ENCODE measurements at places on chromosomes 13 and 19.

DNA sequence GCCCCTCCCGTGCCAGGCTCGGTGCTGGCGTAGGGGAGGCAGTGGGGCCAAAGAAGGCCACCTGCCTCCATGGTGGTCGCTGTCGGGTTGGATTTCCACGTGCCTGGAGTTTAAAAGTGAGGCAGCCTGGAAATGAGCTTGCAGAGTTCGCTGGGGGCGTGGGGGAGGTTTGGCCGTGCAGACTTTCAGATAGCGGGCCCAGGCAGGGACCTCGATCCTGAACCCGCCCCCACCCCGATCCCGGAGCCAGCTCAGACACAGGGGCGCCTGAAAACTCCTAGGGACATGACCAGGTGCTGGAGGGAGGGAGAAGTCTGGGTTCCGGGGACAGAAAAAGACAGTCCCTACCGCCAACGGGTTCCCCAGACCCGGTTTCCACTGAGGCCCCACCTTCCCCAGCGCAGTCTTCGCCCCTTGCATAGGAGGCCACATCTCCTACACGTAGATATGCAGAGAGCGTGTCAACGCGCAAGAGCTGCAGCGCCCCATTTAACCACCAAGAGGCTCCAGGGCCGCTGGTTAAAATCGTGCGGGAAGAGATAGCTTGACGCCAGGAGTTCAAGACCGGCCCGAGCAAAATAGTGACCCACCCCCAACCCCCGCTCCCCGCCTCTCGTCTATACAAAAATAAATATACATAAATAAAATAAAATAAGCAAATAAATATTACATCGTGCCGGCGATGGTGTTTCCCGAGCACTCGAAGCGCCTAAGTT, 8.5 kb downstream of the CCDC8 start:
- no peak for DNase-seq

DNA sequence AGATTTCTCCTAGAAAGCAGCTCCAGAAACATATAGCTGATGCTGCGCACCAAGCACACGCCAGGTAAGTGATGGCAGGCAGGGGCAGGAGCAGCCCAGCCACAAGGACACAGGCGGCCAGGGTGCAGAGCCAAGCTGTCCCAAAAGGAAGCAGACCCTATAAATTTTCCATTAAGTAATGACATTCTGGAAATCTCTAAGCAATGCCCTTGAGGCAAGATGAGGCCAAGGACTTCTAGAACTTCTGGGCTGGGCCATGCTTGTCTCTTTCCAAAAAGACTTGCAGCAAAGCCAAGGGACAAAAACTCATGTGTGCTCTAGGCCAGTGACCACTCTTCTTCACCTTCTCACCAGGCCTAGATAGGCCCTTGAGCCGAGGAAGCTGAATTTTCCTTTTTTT, 42.2 kb upstream of the EPHX3 start:
- no peak for DNase-seq

- DNase-seq = no peak
Measured at GRCh38 chr13:105703843-105704242, 831.6 kb downstream of the EFNB2 start.

- no peak for DNase-seq
Measured at GRCh38 chr19:41688098-41688497, at the start of gene CEACAM7. Gene CEACAM7 (minus strand): TSS chr19:41688270. CDS start chr19:41688165, 105 bp downstream.

GRCh38 chr13:37923236-37923635, 53.7 kb upstream of the TRPC4 start:
- DNase-seq = no peak

- no peak for DNase-seq
Measured at GRCh38 chr19:23800271-23800670, 41.6 kb upstream of the ZNF681 start.

GRCh38 chr13:20525144-20525600, 485 bp downstream of the CRYL1 start:
- no peak for DNase-seq

DNA sequence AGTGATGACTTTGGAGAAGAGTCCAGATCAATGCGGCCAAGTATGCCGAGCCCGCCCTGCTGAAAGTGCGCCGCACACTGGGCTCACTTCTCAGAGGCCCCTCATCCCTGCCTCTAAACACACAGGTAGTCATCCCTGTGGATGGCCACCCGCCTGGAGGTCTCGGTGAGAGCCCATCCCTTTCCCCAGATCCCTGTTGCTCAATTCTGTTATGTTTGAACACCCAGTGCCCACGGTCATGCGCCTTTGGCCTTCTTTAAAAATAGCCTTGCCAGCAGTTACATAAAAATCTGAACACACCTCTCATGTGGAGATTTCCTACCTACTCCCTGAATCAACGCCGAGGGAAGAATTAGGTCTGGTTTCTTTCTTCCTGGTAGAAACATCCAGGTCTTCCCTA, 11.9 kb downstream of the ELAVL1 start:
- no peak for DNase-seq

- DNase-seq = no peak
Measured at GRCh38 chr13:79097201-79097600, 308.9 kb downstream of the RBM26 start.

DNA sequence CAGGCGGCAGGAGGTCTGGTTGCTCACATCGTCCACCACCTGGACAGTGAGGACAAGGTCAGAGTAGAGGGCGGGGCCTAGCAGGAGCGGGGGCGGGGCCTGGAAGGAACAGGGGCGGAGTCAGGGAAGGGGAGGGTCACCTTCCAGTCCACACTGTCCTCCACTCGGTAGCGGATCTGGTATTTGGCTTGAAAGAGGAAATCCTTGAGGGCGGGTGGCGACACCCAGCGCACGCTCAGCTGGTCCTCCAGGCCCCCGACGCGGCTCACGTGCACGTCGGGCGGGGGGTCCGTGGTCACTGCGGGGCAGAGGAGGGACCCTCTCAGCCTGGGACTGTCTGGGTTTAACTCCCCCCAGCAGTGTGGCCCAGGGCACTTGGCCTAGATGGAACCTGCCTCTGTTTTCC, 8.2 kb downstream of the REX1BD start:
- DNase-seq = no peak

GRCh38 chr19:4891066-4891465, 11.6 kb downstream of the ARRDC5 start:
- DNase-seq = no peak

GRCh38 chr13:41568972-41569351, 111.6 kb downstream of the RGCC start:
- DNase-seq = no peak

DNA sequence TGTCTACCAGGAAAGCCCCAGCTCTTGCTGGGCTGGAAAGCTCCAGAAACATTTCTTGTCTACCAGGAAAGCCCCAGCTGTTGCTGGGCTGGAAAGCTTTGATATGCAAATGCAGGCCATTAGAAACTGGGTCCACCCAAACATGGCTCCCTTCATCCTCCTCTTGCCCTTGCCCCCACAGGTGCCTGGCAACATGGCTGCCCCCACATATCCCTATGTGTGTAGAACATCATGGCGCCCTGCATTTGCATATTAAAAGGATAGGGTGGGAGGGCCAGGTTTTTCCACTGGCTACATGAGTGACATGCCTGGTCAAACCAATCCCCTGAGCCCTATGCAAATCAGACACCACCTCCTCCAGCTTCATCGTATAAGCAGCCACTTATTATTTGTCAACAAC, 455.4 kb upstream of the ARGLU1 start:
- no peak for DNase-seq

DNA sequence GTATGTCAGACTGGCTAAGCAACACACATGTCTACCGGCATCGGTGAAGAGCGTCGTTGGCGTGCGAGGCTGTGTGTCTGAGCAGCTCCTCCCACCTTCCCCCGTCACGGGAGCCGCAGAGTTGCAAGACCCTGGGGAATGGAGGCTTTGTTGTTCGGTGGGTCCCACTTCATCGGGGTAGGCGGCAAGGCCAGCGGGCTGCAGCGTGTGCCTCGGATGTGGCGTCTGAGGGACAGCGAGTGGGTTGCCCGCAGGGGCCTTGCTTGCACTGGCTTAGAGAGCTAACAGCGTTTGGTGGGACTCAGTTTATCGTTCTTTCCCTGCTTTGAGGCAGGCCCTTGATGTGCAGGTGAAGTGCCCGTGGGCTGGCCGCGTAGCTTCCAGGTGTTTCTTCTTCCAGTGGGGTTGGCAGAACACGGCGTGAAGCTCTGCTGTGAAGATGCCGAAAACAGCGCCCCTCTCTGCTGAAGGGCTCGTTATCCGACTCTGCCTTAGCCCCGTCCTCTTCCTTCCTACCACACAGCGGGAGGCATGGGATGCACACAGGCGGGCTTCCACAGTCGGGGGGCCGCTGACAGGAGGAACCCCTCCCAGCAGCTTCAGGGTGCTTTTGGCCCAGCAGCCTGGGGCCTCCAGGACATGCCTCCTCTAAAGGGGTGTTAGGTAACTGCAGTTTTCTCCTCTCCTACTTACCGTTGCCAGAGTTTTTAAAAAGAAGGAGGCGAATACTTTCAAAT, 85.2 kb downstream of the ATP11A start:
- DNase-seq = no peak

- no peak for DNase-seq
Measured at GRCh38 chr19:35476149-35476548, 14.1 kb downstream of the KRTDAP start.

- DNase-seq = no peak
Measured at GRCh38 chr13:52067237-52067636, 42.7 kb downstream of the UTP14C start.

DNA sequence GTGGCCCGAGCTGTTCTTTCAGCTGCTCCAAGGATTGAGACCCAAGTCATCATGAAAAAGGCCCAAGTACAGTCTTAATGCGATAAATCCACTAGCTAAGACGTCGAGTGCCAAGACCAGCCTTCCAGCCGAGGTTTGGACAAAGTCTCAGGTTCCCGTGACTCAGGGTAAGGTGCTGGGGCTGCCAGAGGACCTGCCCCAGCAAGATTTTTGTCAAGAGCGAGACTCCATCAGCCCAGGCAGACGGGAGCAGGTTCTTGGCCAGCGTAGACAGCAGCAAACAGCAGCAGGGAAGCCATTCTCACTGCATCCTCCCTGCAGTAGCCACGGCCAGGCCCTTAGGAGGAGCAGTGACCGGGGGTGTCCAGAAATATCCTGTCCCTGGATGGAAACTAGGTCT, 3.4 kb downstream of the FEM1A start:
- DNase-seq = no peak

GRCh38 chr19:584240-585001, 5.3 kb upstream of the HCN2 start:
- DNase-seq = peak; percentile 46

- no peak for DNase-seq
Measured at GRCh38 chr13:69556540-69557196, 551.0 kb upstream of the ATXN8OS start.

- no peak for DNase-seq
Measured at GRCh38 chr13:32381539-32381938, 46.4 kb downstream of the N4BP2L1 start.

DNA sequence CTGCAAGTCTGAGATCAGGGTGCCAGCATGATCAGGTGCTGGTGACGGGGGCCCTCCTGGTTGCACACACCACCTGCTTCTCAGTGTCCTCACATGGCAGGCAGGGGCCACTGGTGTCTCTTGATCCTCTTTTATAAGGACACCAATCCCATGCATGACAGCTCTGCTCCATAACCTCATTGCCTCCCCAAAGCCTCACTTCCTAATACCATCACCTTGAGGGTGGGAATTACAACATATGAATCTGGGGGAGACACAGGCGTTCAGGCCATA, 15.0 kb upstream of the MIER2 start:
- no peak for DNase-seq

GRCh38 chr19:54207983-54208783, 7.5 kb downstream of the RPS9 start:
- no peak for DNase-seq

- DNase-seq = no peak
Measured at GRCh38 chr19:52949422-52949821, 13.3 kb downstream of the ZNF816 start.

- DNase-seq = no peak
Measured at GRCh38 chr19:45553464-45553863, 31.1 kb downstream of the OPA3 start.

- DNase-seq = no peak
Measured at GRCh38 chr19:35368378-35368777, 2.5 kb upstream of the GPR42 start.
